ENCODE measurements at places on chromosomes 5 and 9. TPM values are rescaled to one million over a fixed set of nuclear protein-coding genes. Genes with fewer than 3 reads are reported as not detected.

GRM6 gene
- total RNA-seq: not detected

SHC3 gene
- 0.03 TPM for total RNA-seq

DNM1 gene
- 18.9 TPM for total RNA-seq

NFIB gene
- 10.9 TPM for total RNA-seq

STK10 gene
- total RNA-seq: 16.1 TPM

FAM153A gene
- 1.4 TPM for total RNA-seq

PCDHGB5 gene
- 0.37 TPM for total RNA-seq

IER5L gene
- 76.5 TPM for total RNA-seq

SPINK13 gene
- total RNA-seq: not detected

ZNF618 gene
- total RNA-seq: 2.2 TPM

TMEM232 gene
- total RNA-seq: 0.77 TPM

FAM163B gene
- total RNA-seq: not detected

PCDHB13 gene
- total RNA-seq: not detected

C6 gene
- total RNA-seq: not detected

FRRS1L gene
- total RNA-seq: not detected

MELK gene
- 62.7 TPM for total RNA-seq

LRRC19 gene
- total RNA-seq: not detected
